Suppressor macrophage treated with lipopolysaccharide for 1 hour (primary cell): ENCODE measurements at places on chromosomes 3 and 15.

DNA sequence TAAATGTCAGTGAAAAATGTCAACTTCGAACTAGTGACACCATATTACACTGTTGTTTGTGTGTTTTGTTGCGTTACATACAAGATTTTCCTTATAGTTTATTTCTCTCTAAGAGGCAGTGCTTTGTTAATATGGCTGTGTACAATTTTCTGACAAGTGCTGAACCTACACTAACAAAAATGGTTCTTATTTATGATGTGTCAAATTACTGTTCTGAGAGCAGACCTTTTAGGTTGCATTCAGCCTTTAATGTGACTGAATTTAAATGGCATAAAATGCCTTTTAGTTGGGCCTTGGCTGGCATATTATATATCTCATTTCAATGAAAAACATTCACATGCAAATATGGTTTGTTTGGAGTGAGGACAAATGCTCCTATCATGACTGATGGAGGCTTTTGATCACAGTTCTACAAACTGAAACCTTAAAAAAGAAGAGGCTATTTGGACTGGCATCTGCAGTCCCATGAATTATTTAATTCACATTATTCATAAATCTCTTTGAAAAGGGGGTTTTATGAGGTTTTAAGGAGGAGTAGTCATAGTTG lies 750.6 kb downstream of the CADM2 start:
- no peak for DNase-seq

GRCh38 chr15:43095243-43095642 lies 10.6 kb downstream of the UBR1 start:
- DNase-seq, result no peak

GRCh38 chr3:156742401-156742800 lies 68.0 kb downstream of the TIPARP start:
- no peak for DNase-seq

DNA sequence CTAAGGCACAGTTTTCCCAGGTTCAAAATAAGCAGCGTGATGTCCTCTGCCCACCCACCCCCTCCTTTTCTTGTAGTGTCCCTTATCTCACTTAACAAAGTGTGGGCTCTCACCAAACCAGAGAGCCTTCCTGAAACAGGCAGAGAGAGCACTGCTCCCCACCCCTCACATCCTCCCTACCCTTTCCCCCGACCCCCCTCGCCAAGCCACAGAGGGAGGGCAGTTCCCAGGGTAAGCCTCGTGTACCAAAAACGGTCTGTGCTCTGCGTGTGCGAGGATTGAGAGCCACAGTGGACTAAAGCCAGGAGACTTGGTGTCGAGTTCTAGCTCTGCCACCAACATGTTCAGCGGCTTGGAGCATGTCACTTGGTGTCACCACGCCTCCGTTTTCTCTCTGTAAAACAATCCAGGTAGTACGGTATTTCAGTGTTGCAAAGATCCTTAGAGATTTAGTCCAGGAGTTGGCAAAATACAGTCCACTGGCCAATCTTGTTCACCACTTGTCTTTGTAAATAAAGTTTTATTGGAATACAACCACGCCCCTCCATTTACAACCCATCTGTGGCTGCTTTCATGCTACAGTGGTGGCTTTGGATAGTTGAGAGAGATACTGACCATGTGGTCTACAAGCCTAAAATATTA lies 249.9 kb downstream of the OPA1 start:
- no peak for DNase-seq

DNA sequence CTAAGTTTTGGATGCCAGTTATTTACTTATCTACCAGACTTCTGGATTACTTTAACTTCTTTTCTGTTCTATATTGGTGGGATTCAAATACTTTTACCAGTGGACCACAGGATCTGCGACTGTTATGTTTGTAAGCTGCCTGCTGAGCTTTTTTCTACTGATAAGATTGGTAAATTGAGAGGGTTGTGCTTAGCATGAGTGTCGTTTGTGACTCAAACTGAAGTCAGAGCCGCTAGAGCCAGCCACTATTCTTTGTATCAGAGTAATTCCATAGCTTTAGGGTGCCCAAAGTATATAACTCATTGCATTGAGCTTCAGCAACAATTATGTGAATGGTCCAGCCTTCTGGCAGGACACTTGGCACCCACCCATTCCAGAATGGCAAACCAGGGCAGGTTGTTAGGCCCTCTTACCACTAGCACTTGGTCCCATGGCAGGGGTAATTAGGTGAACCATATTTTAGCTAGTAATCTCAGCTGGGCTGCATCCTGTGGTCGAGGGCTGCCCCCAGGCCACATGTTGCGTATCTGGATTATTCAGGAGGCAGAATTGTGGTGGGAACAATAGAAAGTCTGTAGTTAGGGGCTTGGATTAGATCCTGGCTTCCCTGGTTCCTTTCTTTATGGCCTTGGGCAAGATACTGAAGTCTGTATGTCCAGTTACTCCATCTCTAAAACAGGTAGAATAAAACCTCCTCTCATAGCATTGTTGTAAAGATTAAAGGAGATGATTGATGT lies 6.0 kb downstream of the PLCL2 start:
- DNase-seq, result no peak

DNA sequence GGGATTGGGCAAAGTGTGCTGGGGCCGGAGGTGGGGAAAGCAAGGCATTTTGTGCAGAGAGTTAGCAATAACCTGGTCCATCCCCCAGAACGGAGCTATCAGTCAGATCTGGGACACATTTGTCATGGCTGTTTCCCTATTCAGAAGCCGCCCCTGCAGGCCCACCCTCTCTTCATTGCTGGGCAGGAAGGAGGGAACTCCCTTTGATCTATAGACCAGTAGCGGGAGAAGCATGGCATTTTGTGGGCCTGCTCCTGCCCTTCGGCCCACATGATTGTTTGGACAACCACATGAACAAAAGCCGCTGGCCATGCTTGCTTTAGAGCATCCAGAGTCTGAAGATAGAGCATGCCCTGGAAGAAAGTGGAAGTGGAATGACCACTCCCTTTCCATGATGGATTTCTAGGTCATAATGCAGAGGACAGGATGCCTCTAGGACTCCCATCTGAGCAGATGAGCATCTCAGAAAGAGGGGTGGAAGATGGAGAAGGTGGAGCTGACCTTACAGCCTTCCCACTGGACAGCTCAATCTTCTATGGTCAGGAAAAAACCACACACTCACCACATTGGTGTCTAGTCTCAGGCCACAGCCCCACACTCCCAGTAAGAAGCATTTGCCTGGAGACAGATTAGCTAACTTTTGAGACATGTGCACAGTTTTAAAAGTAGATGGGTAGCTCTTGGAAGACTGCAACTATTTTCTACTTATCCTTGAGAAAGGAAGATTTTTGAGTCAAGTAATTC lies 11.9 kb upstream of the LRTM1 start:
- no peak for DNase-seq

- DNase-seq, result no peak
Observed at GRCh38 chr15:85592148-85592547, 202.6 kb downstream of the KLHL25 start.

DNA sequence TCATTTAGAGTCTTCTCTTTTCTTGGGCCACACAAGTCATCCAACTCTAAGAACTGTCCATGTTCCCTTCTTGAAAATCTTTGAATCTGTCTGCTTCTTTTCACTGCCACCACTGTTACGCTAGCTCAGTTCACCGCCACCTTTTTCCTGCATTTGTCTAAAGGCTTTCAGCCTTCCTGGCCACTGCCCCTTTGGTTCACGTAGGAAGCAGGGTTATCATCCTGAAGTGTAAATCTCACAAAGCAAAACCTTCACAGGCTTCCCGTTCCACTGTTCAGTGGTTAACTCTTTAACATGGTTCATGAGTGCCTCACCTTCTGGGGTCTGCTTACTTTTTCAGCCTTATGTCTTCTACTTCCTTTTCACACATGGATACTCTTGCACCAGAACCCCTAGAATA lies 26.3 kb upstream of the CCDC39 start:
- no peak for DNase-seq

DNA sequence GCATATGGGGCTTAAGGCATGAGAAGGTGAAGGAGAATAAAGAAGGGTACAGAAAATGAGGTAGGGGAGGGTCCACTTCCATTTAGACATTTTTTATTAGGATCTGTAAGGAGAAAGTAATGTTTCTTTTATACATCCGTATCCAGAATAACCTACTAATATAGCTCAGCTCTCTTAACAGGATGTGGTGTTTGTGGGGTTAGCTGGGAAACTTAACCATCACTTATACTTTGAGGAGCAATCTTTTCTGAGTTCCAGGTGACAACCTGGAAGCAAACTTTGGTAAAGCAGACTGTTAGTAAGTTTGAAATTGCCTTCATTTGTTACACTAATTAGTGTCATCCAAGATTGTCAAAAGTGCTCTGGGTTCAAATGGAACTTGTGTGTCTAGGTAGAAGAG lies 36.6 kb downstream of the BUB1B start:
- DNase-seq, result no peak

GRCh38 chr15:90609242-90610180 lies 79.8 kb downstream of the CRTC3 start:
- DNase-seq, result no peak

- DNase-seq, result no peak
Observed at GRCh38 chr3:184067573-184068055, 14.8 kb downstream of the HTR3C start.

- DNase-seq, result no peak
Observed at GRCh38 chr15:74397239-74398068, 30.0 kb upstream of the CYP11A1 start.

DNA sequence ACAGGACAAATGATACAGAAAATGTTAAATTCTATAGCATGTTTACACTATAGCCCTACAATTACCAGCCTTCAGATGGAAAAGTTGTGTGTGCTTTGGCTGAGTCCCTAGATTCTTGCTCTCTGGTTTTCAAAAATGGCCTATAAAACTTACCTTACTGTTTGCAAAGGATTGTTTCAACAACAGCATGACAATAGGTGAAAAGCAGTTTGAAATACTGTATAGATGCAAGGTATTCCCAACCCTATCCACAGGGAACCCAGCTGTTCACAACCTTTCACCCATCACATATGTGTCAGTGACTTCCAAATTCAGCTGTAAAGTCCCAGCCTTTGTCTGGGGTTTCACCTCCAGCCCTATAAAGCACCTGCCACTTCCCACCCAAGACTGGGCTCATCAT lies 97.3 kb downstream of the NEK10 start:
- no peak for DNase-seq

GRCh38 chr15:20348291-20348899 lies 193.2 kb downstream of the GOLGA6L6 start:
- DNase-seq, result no peak

DNA sequence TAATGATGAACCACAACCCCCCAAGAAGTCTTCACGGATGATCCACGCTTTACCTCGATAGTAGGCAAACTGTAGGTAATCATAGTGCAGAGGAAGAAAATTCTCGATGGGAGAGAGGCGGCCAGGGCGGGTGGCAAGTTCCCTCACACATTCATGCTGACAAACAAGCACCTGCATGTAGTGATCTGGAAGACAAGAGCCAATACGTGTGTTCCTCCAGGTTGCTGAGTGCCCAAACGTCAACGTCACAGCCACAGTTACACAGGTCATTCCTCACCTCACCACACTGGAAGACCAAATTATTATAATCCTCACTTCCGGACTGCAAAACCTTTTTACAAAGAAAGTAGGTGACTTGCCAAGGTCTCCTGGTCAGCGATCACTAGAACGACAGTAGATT lies 131.8 kb downstream of the P3H2 start:
- no peak for DNase-seq

DNA sequence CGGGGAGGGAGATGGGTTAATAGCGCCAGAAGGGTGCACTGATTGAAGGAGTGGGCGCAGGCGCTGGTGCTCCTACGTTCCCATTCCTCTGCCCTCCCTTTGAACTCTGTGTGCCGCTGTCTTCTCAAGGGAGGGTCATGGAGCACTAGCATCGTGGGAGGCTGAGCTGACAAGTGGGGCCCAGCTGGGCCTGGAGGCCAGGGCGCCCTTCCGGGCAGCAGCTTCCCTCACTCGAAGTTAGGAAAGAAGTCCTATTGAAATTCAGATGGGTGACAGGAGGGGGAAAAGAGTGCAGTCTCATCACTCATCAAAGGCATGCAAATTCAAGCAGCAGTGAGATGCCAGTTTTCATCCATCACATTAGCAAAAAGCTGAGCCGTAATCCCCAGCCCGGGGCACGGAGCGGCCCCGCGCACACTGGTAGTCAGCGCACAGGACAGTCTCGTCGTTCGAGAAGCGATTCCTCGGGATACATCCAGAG lies 128.2 kb downstream of the LRRK1 start:
- no peak for DNase-seq

DNA sequence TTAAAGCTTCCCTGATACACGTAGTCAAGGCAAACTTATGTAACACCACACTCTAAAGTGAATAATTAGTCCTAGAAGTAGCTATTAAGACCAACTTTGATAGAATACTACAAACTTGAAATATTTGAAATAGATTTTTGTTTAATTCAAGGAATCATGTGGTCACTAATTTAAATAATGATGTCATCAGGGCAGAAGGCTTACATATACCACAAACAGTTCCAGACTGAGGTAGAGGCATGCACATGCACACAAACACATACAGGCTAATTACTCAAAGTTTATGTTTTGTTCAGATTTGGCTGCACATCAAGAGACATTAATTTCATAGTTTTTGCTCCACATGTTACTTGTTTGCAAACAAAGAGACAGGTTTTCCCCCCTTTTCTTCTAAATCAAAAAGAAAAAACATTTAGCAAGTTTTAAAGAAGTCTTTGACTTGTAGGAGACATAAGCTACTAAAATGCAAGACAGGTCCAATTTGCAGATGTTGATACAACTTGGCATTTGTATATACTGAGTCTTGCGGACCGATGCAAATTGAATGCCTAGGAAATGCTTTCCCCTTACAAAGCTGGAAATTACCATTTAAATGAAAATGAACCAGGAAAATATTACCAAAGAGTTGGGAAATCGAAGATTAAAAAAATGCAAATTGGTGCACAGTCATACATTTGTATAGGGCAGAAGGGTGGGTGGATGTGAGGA lies 594.8 kb downstream of the MAGI1 start:
- no peak for DNase-seq

DNA sequence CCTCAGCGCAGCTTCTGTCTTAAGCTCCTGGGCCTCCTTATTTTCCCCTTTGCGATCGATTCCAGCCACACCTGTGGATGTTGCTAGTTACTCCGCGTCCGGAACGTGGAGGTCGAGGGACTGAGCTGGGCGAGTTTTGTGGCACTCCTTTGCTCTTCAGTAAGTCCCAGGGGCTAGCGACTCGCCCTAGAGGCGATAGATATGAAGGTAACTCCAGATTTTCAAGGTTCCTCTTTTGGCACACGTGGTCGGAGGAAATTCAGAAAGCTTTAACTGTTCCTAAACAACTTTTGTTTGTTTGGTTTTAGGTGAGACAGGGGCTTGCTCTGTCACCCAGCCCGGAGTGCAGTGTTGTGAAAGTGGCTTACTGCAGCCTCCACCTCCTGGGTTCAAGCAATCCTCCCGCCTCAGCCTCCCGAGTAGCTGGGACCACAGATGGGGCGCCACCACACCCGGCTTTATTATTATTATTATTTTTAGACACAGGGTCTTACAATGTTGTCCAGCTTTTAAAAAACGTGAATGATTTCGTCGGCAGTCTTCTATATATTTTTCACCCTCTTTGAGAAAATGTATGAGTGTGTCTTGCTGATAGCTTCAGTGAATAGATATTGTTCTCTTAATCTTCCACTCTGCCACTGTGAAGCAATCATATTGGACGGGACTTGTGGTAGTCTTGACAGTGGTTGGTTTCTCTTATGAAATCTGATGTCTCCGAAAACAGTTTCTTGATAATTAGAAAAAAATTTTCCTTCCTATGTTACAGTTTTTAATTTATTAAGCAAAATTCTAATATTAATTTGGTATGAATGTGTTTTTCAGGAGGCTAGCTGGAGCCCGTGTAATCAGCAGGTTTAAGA lies 785 bp downstream of the MFSD1 start:
- peak; percentile 68 for DNase-seq
